ENCODE measurements at places on chromosomes 16 and 17.

DNA sequence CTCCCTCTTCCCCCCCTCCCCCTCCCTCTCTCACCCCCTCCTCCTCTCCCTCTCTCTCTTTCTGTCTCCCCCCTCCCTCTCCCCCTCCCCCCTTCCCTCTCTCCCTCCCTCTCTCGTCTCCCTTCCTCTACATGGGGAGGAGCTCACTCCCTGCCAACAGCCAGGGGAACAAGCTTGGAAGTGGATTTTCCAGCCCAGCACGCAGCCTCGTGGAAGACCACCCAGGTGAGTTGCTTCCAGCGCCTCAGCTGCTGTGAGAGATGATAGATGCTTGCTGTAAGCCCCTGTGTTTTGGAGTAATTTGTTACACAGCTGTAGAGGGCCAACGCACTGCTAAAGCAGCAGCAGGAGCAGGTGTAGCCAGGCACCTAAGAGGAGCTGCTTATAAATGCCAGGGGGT, 20.8 kb downstream of the ACTG1 start:
- no peak for DNase-seq

GRCh38 chr16:1621851-1622250, 9.7 kb downstream of the CRAMP1 start:
- no peak for DNase-seq

DNA sequence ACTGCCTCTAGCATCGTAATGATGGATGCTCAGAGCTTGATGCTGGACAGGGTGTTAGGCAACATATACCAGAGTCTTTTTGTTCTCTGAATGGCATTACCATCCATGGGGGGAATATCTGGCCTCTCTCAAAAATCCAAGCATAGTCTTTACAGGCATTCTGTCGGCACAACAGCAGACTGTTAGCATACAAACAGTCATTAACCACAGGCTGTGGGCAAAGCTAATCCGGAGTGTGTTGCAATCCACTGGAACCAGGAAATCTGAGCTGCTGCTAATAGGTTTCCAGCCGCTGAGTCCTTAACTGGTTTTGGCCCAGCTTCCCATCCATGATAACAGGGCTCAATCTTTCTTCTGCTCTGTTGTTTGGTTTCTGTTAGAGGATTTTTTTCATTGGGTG, 371.9 kb downstream of the HS3ST3B1 start:
- no peak for DNase-seq

- peak; percentile 3 for DNase-seq
These were observed 581 bp downstream of the PRKCA start for GRCh38 chr17:66302761-66303626.

DNA sequence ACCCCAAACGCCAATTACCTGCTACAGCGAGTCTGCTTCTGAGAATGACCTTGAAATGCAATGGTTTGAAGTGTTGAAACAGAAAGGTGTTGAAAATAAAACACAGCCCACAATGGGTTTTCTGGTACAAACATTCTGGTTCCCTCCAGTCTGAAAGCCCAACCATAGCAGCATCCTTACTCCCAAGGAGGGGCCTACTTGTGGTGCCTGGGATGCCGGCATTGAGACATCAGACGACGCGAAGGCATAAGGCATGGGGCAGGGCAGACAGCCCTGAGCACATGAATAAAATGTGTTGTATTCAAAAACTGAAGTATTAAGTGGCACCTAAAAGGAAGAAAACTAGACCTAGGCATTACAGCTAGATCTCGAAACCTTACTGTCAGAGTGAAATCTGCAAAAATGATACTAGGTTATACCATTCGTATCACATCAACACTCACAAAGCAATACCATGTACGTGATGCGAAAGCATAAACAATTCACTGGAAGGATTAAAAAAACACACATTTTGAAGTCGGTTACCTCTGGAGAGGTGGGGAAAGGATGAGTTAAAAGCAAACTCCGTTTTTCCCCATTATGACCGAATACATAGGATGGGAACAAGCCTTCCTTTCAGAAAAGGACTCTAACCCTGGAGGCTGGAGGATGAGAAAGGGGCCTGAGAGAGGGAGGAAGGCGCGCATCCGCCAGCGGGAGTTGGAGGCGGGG, 702 bp downstream of the NUDT21 start:
- DNase-seq = no peak

DNA sequence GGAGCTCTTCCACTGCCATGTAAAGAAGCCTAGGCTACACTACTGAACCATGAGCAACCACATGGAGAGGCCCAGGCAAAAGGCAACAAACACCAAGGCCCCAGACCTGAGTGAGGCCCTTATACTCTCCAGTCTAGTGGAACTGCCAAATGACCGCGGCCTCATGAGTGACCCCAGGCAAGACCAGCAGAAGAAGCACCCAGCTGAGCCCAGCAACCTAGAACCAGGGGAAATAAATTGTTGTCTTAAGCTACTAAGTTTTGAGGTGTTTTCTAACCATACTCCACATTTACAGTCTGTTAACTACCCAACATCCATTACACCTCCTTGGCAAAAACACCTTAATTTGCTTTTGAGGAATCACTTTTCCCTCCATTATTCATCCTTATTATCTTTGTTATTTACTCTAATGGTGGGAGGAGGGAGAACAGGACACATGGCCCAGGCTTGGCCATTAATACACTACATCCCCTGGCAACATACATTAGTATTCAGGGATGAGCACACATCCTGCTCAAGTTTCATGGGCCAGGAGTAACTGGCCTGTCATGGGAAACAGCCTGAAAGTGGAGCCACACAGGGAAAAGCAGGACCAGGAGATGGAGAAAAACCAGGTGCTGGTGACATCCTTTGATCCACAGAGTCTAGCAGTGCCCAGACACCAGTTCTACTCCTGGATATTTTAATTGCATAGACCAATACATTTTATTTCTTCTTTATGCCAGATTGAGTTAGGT, 26.2 kb downstream of the SLC39A11 start:
- no peak for DNase-seq

DNA sequence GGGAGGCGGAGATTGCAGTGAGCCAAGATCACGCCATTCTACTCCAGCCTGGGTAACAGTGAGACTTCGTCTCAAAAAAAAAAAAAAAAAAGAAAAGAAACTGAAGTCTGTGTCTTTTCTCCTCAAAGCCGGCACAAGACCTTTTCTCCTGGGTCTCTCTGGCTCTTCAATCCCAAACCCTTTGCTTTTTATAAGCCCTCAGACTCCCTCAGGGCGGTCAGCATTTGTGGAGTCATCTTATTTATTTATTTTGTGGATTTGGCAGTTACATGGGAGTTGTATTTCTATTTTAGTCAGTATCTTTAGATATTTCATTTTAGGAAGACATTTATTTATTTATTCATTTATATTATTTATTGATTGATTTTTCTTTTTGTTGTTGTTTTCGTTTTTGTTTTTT, 57.7 kb upstream of the MAP3K14 start:
- no peak for DNase-seq

DNA sequence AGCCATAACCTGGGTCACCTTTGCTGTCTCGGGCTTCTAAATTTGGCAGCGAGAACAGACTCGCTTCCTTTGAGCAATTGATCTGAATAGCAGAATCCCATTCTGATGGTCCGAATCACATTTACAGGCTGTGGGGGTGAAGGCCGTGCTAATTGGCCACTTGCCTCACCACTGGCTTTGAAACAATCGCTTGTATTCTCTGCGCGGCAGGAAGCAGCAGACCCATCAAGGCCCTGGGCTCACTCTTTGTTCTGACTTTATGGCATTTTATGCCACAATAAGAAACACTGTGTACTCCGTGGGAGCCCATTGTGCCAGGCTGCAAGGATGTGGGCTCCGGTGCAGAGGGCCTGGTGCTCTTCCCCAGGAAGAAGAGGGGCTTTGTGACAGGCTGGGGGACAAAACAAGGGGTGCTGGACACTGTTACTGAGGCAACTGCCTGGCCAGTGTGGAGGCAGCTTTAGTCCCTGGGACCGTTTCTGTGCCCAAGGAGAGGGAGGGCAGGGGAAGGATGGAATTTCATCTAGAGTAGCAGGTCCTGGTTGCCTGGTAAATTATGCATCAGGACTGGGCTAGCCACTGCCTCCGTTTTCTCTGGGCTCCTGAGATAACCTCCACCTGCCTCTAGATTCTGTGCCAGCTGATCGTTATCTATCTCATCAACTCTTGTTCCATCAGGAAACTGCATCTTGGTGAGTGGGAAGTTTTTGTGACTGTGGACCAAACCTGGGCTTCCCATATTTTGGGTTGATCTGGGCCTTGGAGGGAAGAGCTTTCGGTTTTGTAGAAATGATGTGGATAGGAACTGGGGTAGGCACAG, 78.5 kb downstream of the MRC2 start:
- no peak for DNase-seq

GRCh38 chr17:37828651-37829124, 83.8 kb upstream of the HNF1B start:
- DNase-seq = no peak

- DNase-seq = no peak
These were observed 772.8 kb downstream of the CDH8 start for GRCh38 chr16:61263400-61263799.

DNA sequence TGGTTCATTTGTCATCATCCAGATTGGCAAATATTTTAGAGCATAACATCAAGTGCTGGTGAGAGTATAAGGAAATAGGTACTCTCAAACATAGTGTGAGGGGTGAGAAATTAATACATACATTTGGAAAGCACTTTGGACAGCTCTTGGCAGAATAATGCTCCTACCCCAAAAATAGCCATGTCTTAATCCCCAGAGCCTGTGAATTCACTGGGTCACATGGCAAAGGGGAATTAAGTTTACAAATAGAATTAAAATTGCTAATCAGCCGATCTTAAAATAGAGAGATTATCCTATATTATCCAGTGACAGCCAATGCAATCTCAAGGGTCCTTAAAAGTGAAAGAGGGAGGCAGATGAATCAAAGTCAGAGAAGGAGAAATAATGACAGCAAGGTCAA, 38.8 kb upstream of the ANKFN1 start:
- no peak for DNase-seq

- DNase-seq = no peak
These were observed 36.8 kb downstream of the TEKT5 start for GRCh38 chr16:10657925-10658324.

- DNase-seq = no peak
These were observed 21.1 kb downstream of the TANC2 start for GRCh38 chr17:62987136-62987535.

GRCh38 chr16:52070341-52071057, 476.4 kb downstream of the TOX3 start:
- no peak for DNase-seq

DNA sequence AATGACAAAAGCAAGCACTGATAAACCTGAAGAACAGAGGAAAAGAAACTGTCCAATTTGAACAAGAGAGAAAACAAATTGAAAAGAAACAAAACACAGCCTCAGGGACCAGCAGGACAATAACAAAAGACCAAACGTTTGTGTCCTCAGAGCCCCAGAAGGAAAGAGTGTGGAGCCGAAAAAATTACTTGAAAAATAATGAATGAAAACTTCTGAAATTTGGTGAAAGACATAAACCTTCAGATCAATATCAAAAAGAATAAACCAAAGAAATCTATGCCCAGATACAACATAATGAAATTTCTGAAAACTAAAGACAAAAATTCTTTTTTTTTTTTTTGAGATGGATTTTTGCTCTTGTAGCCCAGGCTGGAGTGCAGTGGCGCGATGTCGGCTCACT, 45.6 kb downstream of the CCDC57 start:
- no peak for DNase-seq

GRCh38 chr17:80750263-80750662, 205.6 kb downstream of the RPTOR start:
- DNase-seq = peak; percentile 53

DNA sequence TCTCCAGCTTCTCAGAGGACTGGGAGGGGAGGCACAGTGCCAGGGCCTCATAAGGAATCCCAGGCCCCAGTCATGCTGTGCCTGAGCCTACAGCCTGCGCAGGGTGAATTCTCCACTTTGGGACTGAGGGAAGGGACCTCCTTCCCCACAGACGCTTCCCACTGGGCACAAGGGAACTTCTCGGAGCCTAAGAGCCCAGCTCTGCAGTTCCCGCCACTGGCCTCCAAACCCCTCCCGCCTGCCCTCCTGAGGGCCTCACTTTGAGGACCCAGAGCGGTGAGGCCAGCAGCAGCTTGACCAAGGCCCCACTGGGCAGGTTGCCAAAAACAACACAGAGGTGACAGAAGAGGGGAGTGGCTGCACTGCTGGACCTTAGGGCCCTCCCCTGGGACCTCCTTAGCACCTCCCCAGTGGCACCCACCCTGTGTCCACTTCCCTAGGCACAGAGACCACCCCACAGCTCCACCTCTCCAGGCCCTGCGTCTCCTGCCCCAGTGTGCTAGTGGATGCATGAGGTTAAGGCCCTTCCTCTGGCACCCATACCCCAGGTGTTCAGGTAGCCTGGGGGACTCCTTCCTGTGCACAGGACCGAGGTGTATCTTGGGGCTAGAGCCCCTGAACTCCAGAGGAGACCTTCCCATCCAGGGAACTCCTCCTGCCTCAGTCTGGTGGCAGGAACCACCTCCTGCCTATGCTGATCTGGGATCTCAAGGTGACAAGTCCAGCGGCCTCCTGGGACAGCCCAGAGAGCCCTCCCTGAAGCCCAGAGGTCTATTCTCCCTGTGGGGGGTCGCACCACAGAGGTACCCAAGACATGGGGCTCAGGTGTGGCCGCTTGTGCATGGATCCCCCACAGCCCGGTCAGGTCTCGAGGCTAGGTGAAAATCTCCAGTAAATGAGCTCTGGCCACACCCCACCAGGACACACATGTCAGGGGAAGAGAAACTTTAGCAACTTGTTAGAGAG, 3.4 kb downstream of the CASKIN2 start:
- no peak for DNase-seq

DNA sequence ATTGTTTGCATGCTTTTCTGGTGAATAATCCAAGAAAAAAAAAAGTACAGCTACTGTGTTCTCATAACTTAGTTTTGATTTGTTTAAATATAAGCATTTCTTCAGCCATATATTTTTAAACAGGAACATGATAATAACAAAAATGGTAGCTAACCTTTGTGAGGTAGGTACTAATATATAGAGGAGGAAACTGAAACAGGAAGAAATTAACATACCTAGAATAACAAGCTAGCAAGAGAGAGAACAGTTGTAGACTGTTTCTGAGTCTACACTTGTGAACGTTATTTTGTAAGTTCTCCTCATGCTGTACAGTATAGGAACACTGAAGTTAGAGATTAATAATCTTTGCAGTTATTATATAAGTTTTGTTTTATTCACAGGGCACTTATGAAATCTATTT, 49.3 kb downstream of the NSRP1 start:
- DNase-seq = no peak

- no peak for DNase-seq
These were observed 19.1 kb upstream of the RASD1 start for GRCh38 chr17:17514993-17515933.

- no peak for DNase-seq
These were observed 13.5 kb downstream of the TBX4 start for GRCh38 chr17:61465550-61466237.

DNA sequence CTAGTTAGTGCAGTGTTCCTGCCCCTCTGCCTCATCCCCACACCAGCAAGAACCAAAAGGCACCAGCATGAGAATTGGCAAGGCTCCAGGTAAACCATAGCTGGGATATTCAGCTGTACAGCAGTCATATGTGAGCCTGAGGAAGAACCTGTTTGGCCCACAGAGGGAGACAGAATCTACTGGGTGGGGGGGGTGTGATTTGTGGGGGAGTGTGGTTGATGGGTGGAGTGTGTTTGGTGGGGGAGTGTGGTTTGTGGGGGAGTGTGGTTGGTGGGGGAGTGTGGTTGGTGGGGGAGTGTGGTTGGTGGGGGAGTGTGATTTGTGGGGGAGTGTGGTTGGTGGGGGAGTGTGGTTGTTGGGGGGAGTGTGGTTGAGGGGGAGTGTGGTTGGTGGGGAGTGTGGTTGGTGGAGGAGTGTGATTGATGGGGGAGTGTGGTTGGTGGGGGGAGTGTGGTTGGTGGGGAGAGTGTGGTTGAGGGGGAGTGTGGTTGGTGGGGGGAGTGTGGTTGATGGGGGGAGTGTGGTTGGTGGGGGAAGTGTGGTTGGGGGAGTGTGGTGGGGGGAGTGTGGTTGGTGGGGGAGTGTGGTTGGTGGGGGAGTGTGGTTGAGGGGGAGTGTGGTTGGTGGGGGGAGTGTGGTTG, 19.5 kb downstream of the MINK1 start:
- no peak for DNase-seq
